SJCRH30 (cell line): ENCODE measurements at places on chromosomes 2 and 18.

DNA sequence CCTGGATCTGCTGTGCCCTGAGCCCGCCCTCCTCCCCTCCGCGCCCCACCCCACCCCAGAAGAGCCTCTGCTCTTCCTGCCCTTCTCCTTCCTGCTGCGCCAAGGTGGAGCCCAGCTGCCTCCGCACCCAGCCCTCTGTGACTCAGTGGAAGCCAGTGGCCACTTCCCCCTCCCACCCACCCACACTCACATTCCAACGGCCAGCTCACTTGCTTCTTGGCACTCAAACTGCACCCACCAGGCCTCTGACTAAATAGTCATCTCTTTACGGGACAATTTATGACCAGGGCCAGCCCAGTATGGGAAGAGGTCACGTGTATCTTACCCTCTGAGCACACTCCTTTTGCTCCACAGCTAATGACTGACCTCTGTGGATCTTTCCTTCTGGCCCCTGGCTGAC is 150.4 kb upstream of the SLC1A4 start:
- H3K36me3 ChIP-seq, result no peaks in the 10 kb centered on the region
- no peak overlapping the region for H3K4me3 ChIP-seq
- no peaks in the 10 kb centered on the region for H3K27me3 ChIP-seq
- peak; percentile 24 for DNase-seq
- no peak overlapping the region for H3K27ac ChIP-seq
- peaks cover 5% of the 10 kb centered on the region; the same call in 1 of the 2 replicates for H3K4me1 ChIP-seq

DNA sequence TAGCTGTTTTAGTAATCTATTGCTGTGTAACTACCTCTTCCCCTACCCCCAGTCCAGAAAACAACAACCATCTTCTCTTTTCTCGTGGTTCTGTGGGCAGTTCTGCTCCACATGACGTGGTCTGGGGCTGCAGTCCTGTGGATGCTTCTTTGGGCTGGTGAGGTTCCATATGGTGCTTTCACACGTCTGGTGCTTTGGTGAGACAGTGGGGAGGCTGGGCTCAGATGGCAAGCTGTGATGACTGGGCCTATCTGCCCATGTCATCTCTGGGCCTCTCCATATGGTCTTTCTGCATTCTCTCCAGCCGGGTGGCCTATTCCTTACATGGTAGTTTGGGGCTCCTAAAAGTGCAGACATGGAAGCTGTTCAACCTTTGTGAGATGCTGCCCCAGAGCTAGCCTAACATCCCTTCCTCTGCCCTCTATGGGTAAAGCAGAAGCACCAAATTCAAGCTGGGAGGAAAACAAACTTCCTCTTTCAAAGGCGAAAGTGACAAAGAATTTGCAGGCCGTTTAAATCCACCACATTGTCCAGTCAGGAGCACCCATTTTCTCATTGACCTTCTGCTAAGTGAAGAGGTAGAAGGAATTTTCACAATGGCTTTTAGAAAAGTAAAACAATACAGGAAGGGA is 68.3 kb upstream of the IL1R1 start:
- H3K4me3 ChIP-seq, result no peak overlapping the region
- DNase-seq, result no peak
- H3K4me1 ChIP-seq, result no peaks in the 10 kb centered on the region
- H3K36me3 ChIP-seq, result no peaks in the 10 kb centered on the region
- H3K27ac ChIP-seq, result no peak overlapping the region
- H3K27me3 ChIP-seq, result no peaks in the 10 kb centered on the region

- H3K36me3 ChIP-seq, result peaks cover 3% of the 10 kb centered on the region; the same call in 1 of the 2 replicates
- no peaks in the 10 kb centered on the region for H3K27me3 ChIP-seq
- no peak overlapping the region for H3K4me3 ChIP-seq
- no peak overlapping the region for H3K27ac ChIP-seq
These were observed 46.3 kb downstream of the TCF7L1 start for GRCh38 chr2:85179541-85179940.

- no peak overlapping the region for H3K4me3 ChIP-seq
- no peak for DNase-seq
- H3K4me1 ChIP-seq, result no peaks in the 10 kb centered on the region
- H3K36me3 ChIP-seq, result no peaks in the 10 kb centered on the region
- H3K27ac ChIP-seq, result no peak overlapping the region
- no peaks in the 10 kb centered on the region for H3K27me3 ChIP-seq
These were observed 1.2 kb downstream of the SLC4A10 start for GRCh38 chr2:161625314-161625919.

- H3K4me3 ChIP-seq, result no peak overlapping the region
- H3K4me1 ChIP-seq, result peaks cover 22% of the 10 kb centered on the region
- peak overlapping the region; percentile 38; the same call in 1 of the 2 replicates for H3K27ac ChIP-seq
- no peaks in the 10 kb centered on the region for H3K27me3 ChIP-seq
- H3K36me3 ChIP-seq, result no peaks in the 10 kb centered on the region
These were observed 111.1 kb downstream of the AP1S3 start for GRCh38 chr2:223725986-223726970.

- H3K4me1 ChIP-seq, result no peaks in the 10 kb centered on the region
- DNase-seq, result no peak
- no peaks in the 10 kb centered on the region for H3K36me3 ChIP-seq
- H3K4me3 ChIP-seq, result no peak overlapping the region
- no peak overlapping the region for H3K27ac ChIP-seq
These were observed 69.7 kb downstream of the DIPK1C start for GRCh38 chr18:74387383-74387782.

DNA sequence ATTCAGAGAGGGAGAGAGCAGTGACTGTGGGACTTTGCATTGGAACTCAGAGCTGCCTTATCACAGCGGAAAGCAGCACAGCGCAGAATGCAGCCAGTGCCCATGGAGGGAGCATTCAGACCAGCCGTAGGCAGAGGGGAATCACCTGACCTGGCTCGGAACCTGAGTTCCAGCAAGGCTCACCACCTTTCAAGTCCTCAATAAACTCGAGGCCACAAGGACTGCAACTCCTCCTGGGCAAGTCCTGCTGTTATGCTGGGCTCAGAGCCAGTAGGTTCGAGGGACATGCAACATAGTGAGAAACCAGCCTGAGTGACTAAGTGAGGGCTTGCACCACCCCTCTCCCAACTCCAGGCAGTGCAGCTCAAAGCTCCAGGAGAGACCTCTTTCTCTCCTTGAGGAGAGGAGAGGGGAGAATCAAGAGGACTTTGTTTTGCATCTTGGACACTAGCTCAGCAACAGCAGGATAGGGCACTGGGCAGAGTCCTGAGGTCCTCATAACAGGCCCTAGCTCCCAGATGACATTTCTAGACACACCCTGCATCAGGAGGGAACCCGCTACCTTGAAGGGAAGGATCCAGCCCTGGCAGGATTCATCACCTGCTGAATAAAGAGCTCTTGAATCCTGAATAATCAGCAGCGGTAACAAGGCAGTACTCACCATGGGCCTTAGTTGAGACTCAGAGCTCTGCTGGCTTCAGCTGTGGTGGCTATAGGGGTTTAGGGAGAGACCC is 136.8 kb upstream of the OTOS start:
- H3K27me3 ChIP-seq, result no peaks in the 10 kb centered on the region
- H3K4me1 ChIP-seq, result no peaks in the 10 kb centered on the region; the same call in 1 of the 2 replicates
- 0 out of 2 replicates have a peak, but pooled peaks cover 2% of the 10 kb centered on the region for H3K36me3 ChIP-seq
- no peak overlapping the region for H3K4me3 ChIP-seq
- H3K27ac ChIP-seq, result no peak overlapping the region

- H3K27ac ChIP-seq, result no peak overlapping the region
- no peak for DNase-seq
- H3K27me3 ChIP-seq, result peaks cover 9% of the 10 kb centered on the region
These were observed 1337.9 kb upstream of the CHAC2 start for GRCh38 chr2:52429740-52430139.

DNA sequence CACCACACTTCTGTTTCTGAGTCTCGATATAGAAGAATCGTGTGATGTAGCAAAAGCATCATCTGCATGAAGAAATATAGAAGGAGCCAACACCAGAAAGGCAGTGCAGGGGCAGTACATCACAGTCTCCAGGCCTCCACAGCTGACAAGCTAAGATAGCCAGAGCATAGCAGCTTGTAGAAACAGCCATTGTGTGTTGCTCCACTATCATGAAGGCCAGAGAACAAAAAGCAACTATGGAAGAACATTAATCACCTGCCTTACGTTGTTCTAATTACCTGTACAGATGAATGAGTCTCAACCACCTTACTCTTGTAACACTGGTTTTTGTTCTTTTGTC is 129.0 kb downstream of the RND3 start:
- no peaks in the 10 kb centered on the region for H3K4me1 ChIP-seq
- H3K27ac ChIP-seq, result no peak overlapping the region
- H3K27me3 ChIP-seq, result no peaks in the 10 kb centered on the region
- no peaks in the 10 kb centered on the region for H3K36me3 ChIP-seq
- no peak overlapping the region for H3K4me3 ChIP-seq

DNA sequence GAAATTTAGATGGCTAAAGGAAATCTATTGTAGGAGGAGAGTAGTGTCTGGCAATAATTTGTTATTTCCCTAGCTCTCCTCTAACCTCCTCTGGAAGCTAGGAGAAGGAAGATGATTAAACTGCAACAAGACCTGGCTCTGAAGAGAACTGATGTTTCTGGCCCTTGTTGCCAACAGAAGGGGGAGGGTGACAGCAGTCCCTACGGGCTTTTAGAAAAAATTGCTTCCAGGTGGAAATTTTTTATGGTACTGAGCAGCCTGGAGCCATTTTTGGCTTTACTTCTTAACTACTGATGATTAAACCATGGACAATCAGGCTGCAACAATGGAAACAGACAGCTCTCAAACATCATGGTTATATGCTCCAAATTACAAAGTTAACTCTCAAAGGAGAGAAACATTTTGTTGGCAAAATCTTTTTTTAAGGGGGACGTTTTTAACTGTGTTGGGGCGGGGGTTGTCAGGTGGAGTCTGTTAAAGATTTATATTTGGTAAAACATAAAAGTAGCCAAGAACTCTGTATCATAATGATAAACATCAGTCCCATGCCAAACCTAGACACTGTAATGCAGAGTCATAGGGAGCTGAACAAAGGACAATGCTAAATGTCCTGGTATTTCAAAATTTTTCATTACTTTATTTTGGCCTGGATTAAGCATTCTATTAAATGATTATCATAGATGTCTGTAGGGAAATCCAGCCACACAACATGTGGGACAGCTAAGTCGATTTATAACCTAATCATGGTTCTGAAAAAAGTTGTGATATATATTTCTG is 70.0 kb downstream of the EXOC6B start:
- H3K27ac ChIP-seq, result no peak overlapping the region
- peak; percentile 10 for DNase-seq
- H3K27me3 ChIP-seq, result no peaks in the 10 kb centered on the region
- H3K4me3 ChIP-seq, result no peak overlapping the region

DNA sequence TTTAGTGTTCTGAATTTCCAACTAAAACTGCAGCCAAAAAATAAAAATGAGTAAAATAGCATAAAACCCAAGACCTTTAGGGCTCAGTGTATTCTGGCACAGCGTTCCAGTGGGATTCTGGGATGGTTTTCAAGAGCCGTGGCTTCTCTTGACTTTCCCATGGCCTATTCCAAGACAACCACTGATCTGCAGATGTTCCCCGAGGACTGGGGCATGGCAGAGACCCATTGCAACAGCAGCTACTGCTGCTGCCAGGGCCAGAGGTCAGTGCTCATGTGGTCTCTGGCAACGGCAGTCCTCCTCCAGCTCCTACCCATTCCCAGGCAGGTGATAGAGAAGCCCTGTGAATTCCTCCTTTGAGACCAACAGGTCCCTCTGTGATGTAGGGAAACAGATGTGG is 26.8 kb downstream of the TNP1 start:
- no peak overlapping the region for H3K4me3 ChIP-seq
- H3K36me3 ChIP-seq, result no peaks in the 10 kb centered on the region
- H3K27ac ChIP-seq, result no peak overlapping the region
- DNase-seq, result no peak
- H3K27me3 ChIP-seq, result no peaks in the 10 kb centered on the region

GRCh38 chr2:71674158-71674851 is 220.9 kb downstream of the DYSF start:
- H3K4me1 ChIP-seq, result no peaks in the 10 kb centered on the region; the same call in 1 of the 2 replicates
- no peaks in the 10 kb centered on the region for H3K27me3 ChIP-seq
- no peak for DNase-seq
- H3K27ac ChIP-seq, result no peak overlapping the region
- H3K4me3 ChIP-seq, result no peak overlapping the region
- no peaks in the 10 kb centered on the region for H3K36me3 ChIP-seq

DNA sequence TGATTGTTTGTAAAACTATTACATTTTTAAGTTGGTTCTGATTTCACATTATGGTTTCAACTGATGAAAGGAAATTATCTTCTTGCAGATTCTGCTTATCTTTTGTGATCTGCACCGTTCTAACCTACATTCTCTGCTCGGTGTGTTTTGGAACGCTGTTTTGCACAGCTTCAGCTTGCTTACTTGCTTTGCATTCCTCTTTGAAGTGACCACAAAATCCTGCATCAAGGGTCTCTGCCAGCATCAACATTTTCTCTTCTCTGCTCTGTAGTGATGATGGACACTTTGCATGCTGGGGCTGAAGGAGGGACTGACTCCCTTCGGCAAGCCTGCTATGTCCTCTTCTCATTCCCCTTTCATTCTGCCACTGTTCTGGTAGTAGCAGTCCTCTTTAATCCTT is 485.2 kb downstream of the FBXO15 start:
- no peaks in the 10 kb centered on the region for H3K36me3 ChIP-seq
- H3K4me3 ChIP-seq, result no peak overlapping the region
- no peaks in the 10 kb centered on the region for H3K27me3 ChIP-seq
- H3K27ac ChIP-seq, result no peak overlapping the region
- no peak for DNase-seq
- H3K4me1 ChIP-seq, result no peaks in the 10 kb centered on the region

- H3K36me3 ChIP-seq, result no peaks in the 10 kb centered on the region
- no peak for DNase-seq
- H3K4me3 ChIP-seq, result no peak overlapping the region
- H3K27me3 ChIP-seq, result peaks cover 3% of the 10 kb centered on the region; the same call in 1 of the 2 replicates
- H3K4me1 ChIP-seq, result no peaks in the 10 kb centered on the region
These were observed 209.1 kb upstream of the REV1 start for GRCh38 chr2:99698896-99699295.

DNA sequence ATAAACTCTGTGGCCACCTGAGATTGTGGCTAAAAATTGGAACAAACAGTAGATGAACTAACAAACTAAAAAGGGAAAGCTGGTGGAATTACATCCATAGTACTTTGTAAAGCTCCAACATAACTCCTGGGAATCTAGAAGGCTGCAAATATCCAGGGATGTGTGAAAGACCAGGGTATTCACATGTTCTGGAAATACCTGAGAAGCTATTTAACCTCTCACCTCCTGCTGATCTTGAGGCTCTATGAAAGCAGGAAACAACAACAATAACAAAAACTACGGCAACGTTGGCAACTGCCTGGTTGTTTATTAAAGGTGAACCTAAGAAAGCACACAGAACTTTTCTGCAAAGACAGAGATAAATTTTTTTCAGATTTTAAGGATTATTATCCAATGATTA is 171.3 kb downstream of the CCDC178 start:
- H3K36me3 ChIP-seq, result no peaks in the 10 kb centered on the region
- no peak overlapping the region for H3K27ac ChIP-seq
- no peaks in the 10 kb centered on the region for H3K27me3 ChIP-seq
- H3K4me3 ChIP-seq, result no peak overlapping the region

- H3K27ac ChIP-seq, result no peak overlapping the region
- peaks cover 23% of the 10 kb centered on the region for H3K36me3 ChIP-seq
- no peak overlapping the region for H3K4me3 ChIP-seq
These were observed 14.9 kb downstream of the ZDBF2 start for GRCh38 chr2:206289391-206289790.

GRCh38 chr2:43169987-43170386 is 56.4 kb downstream of the ZFP36L2 start:
- no peaks in the 10 kb centered on the region for H3K36me3 ChIP-seq
- H3K27me3 ChIP-seq, result no peaks in the 10 kb centered on the region
- no peak overlapping the region for H3K27ac ChIP-seq
- peaks cover 11% of the 10 kb centered on the region for H3K4me1 ChIP-seq

GRCh38 chr2:143398781-143399180 is 269.6 kb downstream of the ARHGAP15 start:
- DNase-seq, result peak; percentile 16
- H3K4me1 ChIP-seq, result peaks cover 25% of the 10 kb centered on the region
- H3K27ac ChIP-seq, result no peak overlapping the region
- no peak overlapping the region for H3K4me3 ChIP-seq
